Epithelial cell of proximal tubule (primary cell): ENCODE measurements at places on chromosomes 11 and 22.

DNA sequence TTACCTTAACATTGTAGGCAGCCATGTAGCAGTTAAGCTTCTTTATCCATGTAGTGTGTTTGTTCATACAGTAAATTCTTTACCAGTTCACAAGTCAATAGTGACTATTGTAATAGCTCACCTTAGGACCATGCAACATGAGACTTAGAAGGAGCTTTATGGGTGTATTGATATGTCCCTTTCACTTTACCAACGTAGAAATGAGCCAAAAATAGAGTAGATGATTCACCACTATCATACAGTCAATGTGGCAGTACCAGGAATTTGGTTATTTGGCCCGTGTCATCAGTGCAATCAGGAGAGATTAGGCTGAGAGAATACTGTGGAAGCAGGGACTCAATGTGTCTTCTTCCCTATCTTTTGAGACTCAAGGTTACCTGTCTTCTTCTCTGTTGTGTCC, 4.7 kb downstream of the ZDHHC13 start:
- no peak for DNase-seq

DNA sequence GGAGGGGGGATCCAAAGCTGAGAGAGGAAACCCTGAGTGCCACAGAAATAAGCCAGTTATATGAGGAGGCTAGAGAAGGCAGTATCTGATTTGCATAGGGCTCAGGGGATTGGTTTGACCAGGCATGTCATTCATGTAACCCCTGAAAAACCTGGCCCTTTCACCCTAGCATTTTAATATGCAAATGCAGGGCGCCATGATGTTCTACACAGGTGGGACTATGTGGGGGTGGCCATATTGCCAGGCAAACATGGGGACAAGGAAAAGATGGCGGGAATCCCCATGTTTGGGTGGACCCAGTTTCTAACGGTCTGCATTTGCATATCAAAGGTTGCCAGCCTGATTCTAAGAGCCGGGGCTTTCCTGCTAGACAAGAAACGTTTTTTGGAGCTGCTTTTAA, 27.2 kb downstream of the CSF2RB start:
- DNase-seq, result no peak

DNA sequence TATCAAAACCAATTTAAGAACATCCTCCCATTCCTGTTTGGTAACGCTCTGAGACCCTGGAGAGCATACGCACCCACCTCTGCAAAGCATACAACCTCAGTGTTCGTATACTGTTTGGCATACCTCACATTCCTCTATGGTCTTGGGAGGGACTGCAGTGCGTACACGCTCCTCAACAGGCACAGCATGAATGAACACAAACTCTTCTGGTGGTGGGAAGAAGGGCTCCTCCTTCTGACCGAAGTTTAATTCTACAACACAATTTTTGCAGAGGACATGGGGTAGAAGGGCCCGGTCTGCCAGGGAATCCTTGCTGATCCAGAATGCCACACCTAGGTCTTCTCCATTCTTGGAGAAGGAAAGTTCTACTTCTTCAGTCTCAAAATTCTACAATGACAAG, 5.3 kb downstream of the HNRNPUL2 start:
- DNase-seq, result no peak

GRCh38 chr11:13169709-13170108, 107.9 kb upstream of the BMAL1 start:
- no peak for DNase-seq

- DNase-seq, result no peak
These were observed 55.0 kb upstream of the DEPDC7 start for GRCh38 chr11:32960553-32961164.

DNA sequence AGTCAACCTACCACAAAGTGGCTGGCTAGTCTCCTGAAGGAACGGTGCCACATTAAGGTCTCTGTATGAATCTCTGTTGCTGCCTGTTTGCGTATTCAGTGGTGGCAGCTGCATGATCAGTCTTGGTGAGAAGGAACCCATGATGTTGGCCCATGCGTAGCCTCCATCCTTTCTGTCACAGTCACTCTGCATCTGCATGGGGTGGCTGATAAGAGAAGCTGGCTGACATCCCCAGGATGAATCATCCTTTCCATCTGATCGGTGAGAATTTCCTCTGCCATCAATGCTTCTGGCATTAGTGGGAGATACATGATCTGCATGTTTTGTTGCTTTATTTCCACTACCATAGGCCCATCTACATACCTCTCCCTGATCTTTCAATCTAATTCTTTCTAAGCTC, 199.0 kb upstream of the NECTIN1 start:
- DNase-seq, result no peak

DNA sequence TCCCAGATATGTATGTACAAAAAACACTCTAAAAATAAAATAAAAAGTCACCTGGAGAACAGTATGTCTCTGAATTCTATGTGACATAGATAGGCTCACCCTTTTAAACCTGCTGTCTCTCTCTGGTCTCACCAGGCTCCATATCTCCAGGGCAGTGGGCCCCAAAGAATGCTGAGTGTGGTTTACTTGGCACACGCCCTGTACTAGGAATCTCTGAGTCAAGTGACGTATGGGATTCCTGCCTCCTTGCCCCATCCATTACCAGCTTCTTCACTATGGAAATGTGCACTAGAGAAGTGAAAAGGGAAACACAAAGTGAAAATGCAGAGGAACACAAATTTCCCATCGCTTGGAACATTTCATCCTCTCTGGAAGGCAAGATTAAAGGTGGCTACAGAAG, 722.2 kb upstream of the TENM4 start:
- no peak for DNase-seq

- no peak for DNase-seq
These were observed 56.8 kb upstream of the THY1 start for GRCh38 chr11:119479685-119480275.

- DNase-seq, result no peak
These were observed 687.2 kb downstream of the OPCML start for GRCh38 chr11:132844956-132845696.

GRCh38 chr11:19092342-19092741, 24.6 kb upstream of the ZDHHC13 start:
- DNase-seq, result no peak
